NCI-H1092 treated with DMSO at 0.1 percent for 48 hours (cell line): ENCODE measurements at places on chromosomes 16 and 17.

DNA sequence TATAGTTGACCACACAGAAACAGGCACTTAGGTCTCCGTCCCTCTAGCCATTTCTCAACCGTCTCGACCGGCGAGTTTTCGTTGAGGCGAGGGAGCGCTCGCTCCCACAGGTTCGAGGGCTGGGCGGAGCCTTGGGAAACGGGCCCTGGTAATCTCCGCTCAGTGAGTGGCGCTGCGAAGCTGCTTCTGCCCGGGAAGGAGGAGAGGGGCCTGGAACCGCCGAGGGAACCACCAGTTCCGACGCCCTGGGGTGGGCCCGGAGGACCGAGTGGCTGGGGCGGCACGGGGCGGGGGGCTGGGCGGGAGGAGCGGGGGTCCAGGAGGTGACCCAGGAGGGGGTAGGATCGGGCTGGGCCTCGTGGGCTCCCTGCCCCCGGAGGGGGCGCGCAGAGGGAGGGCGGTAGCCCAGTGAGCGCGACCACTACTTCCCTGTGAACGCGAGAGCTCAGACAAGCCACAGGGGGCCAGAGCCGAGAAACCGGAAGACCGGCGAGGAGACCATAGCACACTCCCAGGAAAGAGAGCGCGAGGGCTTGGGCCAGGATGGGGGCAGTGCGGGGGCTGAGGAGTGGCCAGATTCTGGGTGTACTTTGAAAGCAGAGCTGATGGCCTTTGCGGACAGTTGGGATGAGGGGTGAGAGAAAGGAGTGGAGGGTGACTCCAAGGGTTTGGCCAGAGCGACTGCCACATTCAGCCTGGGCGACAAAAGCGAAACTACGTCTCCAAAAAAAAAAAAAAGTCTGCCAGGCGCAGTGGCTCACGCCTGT lies 29.9 kb upstream of the ARL4D start:
- peak; percentile 87 for DNase-seq

DNA sequence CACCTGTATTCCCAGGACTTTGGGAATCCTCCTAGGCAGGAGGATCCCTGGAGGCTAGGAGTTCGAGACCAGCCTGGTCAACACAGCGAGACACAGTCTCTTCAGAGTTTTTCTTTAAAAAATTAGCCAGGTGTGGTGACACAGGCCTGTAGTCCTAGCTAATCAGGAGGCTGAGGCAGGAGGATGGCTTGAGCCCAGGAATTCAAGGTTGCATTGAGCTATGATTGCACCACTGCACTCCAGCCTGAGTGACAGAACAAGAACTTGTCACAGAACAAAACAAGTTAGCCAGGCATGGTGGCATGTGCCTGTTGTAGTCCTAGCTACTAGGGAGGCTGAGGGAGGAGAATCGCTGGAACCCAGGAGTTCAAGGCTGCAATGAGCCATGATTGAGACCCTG lies 24.8 kb downstream of the ANKRD40 start:
- no peak for DNase-seq

- no peak for DNase-seq
Measured at GRCh38 chr17:27538156-27538955, 82.1 kb downstream of the KSR1 start.

DNA sequence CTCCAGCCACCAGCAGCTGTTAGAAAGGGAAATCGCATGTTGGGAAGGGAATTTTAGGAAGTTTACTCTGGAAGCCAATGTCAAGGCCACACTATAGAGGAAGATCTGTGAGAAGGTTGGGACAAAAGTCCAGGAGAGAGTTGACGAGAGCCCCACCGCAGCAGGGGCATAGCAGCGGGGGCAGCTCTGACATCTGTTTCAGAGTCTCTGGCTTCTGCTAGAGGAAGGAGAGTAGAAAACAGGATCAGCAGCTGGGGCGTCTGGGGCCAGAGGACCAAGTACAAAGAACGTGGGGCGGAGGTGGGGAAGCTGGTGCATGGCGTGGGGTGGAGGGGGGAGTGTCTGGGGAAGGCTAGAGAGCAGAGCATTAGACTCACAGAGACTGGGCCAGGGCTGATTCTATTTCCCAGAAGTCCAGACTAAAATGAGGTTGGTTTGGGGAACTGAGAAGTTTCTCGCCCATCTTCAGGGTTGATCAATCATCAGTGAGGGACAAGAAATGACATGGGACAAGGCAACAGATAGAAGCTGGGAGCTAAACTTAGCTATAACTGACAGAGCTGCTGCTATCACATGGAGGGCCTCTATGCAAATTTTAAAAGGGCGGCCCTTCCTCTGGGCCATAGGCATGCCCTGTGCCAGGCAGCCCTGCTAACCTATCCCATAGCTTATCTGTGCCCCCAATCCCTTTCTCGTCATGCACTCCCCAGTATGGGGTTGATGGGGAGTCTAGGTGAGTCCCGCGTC lies 1.2 kb downstream of the RABEP2 start:
- DNase-seq: no peak

DNA sequence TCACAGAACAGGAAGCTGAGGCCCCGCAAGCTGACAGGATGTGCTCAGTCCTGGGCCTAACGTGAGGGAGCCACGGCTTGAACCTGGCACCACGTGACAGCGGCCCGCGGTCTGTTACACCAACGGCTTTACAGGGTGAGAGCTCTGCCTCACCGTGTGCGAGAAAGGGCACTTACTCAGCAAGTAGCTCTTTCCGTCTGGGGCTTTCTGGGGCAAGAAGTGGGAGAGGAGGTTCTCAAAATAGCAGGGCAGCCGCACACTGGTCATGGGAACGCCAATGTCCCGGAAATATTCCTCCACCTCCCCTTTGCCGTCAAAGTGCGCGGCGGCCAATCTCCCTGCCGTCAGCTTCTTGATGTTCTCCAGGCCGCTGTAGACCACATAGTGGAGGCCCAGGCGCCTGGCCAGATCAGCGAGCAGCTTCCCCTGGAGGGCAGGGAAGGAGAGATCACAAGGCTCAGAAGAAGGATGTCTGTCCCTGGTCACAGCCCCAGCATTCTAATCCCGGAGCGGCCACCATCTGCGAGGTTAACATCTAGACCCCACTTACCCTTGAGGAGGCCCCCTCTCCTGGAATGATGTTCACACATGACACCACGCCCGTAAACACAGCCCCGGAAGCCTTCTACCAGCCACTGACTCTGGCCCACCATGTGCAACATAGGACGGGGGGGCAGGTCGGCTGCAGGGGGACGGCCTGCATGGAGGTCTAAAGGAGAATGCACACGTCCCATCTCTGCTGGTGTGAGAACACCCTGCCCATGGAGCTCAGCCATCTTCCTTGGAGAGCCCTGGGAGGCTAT lies 8.2 kb downstream of the NMRAL1 start:
- DNase-seq: no peak

DNA sequence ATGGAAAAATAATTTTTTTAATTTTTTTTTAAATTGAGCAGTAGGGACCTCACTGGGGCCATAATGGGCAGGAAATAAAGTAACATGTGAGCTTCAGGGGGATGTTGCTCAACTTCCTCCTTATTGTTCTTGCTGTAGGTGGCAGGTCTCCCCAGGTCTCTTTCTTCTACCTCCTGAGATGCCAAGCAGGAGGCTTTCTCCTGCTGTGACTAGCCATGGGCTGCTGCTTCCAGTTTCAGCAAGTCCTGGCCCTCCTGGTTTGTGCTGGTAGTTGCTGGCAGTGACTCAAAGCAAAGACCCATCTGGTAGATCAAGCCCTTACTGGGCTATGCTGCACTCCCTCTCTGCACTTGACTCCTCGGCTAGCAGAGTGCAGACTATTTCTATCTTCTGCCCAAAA lies 2.3 kb downstream of the DPEP2NB start:
- DNase-seq: no peak

DNA sequence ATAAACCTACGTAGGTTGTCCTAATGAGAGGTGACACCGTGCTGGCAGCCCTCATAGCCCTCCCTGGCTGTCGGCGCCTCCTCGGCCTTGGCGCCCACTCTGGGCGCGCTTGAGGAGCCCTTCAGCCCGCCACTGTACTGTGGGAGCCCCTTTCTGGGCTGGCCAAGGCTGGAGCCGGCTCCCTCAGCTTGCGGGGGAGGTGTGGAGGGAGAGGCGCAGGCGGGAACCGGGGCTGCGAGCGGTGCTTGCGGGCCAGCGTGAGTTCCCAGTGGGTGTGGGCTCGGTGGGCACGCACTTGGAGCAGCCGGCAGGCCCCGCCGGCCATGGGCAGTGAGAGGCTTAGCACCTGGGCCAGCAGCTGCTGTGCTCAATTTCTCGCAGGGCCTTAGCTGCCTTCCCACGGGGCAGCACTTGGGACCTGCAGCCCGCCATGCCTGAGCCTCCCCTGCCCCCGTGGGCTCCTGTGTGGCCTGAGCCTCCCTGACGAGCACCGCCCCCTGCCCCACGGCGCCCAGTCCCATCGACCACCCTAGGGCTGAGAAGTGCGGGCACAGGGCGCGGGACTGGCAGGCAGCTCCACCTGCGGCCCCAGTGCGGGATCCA lies 40.1 kb upstream of the AMZ2 start:
- DNase-seq: no peak

GRCh38 chr17:57622683-57623433 lies 122.2 kb downstream of the CCDC182 start:
- DNase-seq: no peak

GRCh38 chr17:40355123-40355803 lies 9.3 kb downstream of the GJD3 start:
- DNase-seq: peak; percentile 34

DNA sequence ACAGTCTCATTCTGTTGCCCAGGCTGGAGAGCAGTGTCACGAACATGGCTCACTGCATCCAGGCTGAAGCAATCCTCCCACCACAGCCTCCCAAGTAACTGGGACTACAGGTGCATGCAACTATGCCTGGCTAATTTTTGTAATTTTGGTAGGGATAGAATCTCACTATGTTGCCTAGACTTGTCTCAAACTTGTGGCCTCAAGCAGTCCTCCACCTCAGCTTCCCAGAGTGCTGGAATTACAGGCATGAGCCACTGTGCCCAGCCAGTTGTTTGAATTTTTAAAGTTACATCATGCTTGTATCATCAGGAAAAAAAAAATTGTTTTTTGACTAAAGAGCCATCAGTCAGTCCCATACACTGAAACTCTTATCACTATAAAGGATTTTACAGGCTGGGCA lies 17.1 kb upstream of the VPS4A start:
- no peak for DNase-seq

DNA sequence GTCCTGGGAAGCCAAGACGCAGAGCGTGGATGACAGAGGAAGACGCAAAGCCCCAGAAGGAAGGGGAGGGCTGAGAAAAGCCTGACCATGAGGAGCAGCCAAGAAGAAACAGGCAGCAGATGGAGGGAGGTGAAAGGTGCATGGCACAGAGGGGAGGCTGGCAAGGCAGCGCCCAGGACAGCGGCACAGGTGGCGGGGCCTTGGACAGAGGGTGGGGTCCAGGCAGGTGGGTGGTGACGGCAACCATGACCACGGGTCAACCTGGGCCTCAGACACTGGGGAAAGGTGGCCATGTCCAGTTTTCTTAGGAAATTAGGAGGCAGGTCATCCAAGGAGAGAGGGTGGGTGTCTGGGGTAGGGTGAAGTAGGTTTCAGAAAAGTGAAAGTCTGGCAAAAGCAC lies 17.0 kb downstream of the ARHGAP17 start:
- DNase-seq: no peak

DNA sequence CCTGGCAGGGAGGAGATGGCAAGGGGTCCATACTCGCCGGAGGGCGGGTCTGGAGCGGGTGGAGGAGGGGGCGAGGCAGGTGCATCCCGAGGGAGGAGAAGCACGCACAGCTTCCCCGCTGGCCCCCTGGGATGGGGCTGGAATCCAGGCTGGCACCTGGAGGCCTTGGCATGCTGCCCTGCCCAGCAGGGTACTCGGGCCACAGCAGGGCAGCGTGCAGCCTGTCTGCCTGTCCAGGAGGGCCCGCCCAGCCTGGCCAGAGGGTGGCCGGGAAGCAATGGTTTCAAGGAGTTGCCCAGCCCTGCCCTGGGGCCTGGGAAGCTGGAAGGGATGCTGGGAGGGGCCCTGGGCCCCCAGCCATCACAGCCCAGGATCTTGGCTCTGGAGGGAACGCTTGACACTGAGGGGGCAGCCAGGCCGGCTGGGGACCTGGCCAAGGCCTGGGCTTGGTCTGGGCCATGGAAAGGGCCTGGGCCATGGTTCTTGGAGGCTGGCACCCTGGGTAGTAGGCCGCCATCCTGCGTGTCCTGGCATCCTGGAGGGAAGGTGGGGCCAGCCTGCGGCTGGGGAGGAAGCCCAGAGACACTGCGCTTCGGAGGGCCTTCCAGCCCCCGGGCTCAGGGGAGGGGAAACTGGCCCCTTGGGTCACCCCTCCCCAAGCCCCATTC lies 1.1 kb downstream of the GLIS2 start:
- peak; percentile 74 for DNase-seq

DNA sequence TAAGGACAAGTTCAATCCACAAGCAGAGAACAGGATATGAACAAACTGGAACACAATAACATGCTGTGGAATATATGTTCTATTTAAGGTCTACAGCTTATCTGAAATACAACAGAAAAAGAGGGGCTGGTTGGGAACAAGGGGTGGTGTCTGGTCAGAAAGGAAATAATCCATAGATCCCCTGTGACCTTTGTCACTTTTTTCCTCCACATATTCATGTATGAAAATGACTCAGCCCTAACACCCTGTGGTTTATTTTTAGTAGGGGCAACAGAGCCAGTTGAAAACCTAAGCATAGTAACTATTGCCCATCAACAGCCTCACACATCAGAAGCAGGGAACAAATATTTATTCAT lies 12.3 kb upstream of the SPAG9 start:
- DNase-seq: no peak

DNA sequence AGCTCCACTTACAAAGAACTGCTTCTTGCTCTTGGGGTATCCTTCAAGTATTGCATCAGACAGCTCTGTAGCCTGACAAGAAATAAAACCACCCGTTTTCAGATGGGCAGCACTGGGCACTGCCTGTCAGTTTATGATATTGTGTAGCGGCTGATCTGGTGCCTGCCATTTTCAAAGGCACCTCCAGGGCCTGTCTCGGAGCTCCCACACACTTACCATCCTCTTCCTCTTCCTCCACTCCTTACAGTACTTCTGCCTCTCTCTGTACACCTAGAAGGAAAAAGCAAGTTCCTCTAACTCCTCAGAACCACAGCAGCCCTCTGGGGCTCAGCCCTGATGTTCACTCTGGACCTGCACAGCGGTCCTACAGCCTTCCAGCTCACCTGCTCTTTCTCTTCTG lies 4.4 kb downstream of the PSMC3IP start:
- DNase-seq: no peak

DNA sequence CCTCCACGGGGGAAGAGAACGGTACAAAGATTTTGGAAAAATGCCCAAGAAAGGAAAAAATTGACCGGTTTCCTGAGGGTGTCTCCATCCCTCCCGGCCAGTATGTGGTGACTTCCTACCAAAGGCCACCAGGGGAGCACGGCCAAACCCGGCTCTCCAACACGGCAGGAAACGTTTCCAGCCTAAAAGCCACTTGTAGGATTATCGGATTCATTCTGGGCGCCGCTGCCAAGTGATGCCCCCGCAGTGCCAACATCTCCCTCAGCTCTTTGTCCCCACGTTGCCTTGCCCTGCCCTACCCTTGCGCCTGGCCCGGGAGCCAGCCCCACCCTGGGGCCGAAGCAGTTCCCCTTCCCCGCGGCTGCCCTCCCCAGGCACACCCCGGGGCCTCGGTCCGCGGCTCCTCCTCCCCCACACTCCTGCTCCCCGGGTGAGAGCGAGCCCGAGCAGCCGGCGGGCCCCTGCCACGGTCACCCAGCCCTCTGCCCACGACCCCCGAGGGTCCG lies 688 bp downstream of the CRK start:
- DNase-seq: peak; percentile 36

GRCh38 chr16:85249418-85250146 lies 137.3 kb upstream of the CIBAR2 start:
- no peak for DNase-seq
